CD8-positive, alpha-beta memory T cell (primary cell): ENCODE measurements at places on chromosomes 4 and X. TPM values are rescaled to one million over a fixed set of nuclear protein-coding genes. Genes with fewer than 3 reads are reported as not detected.

GRCh38 chrX:39811376-39811775 is 286.4 kb downstream of the BCOR start:
- no peak overlapping the region for H3K27ac ChIP-seq
- H3K36me3 ChIP-seq = no peaks in the 10 kb centered on the region
- H3K27me3 ChIP-seq = no peaks in the 10 kb centered on the region
- no peak for DNase-seq

- no peak for DNase-seq
- no peaks in the 10 kb centered on the region for H3K4me1 ChIP-seq
- no peaks in the 10 kb centered on the region for H3K27me3 ChIP-seq
- no peaks in the 10 kb centered on the region for H3K36me3 ChIP-seq
- no peak overlapping the region for H3K4me3 ChIP-seq
These were observed 655.0 kb upstream of the LCORL start for GRCh38 chr4:18676526-18676915.

DNA sequence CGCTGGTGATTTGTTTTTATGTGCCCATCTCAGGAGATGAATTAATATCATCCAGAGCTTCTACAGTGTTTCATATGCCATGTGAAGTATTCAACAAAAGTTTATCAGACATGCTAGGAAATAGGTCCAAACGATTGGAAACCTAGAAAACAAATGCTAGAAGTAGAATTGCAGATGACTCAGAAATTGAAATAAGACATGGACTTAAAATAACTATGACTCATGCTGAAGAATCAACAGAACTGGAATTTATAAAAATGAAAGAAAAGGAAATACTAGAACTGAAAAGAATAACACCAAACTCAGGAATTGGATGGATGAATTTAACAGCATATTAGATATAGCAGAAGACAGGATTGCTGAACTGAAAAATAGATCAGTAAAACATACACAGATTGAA is 172.7 kb upstream of the GIMD1 start:
- no peaks in the 10 kb centered on the region for H3K27me3 ChIP-seq
- H3K27ac ChIP-seq = no peak overlapping the region
- H3K4me1 ChIP-seq = no peaks in the 10 kb centered on the region
- DNase-seq = no peak
- no peaks in the 10 kb centered on the region for H3K36me3 ChIP-seq

GRCh38 chr4:82644734-82645126 is 82.9 kb upstream of the TMEM150C start:
- no peak overlapping the region for H3K27ac ChIP-seq
- no peaks in the 10 kb centered on the region for H3K4me1 ChIP-seq
- H3K27me3 ChIP-seq = no peaks in the 10 kb centered on the region

GRCh38 chr4:108529984-108530905 is 90.1 kb upstream of the RPL34 start:
- no peak for DNase-seq
- H3K4me1 ChIP-seq = peaks cover 73% of the 10 kb centered on the region
- no peak overlapping the region for H3K27ac ChIP-seq
- no peaks in the 10 kb centered on the region for H3K36me3 ChIP-seq
- no peak overlapping the region for H3K4me3 ChIP-seq

- no peak overlapping the region for H3K27ac ChIP-seq
- no peak for DNase-seq
- no peak overlapping the region for H3K4me3 ChIP-seq
- H3K36me3 ChIP-seq = no peaks in the 10 kb centered on the region
- no peaks in the 10 kb centered on the region for H3K27me3 ChIP-seq
These were observed 28.2 kb downstream of the PNMA6E start for GRCh38 chrX:153372949-153373348.

- DNase-seq = no peak
- H3K4me3 ChIP-seq = no peak overlapping the region
- no peaks in the 10 kb centered on the region for H3K36me3 ChIP-seq
These were observed 342.8 kb downstream of the RAPGEF2 start for GRCh38 chr4:159445692-159446091.

DNA sequence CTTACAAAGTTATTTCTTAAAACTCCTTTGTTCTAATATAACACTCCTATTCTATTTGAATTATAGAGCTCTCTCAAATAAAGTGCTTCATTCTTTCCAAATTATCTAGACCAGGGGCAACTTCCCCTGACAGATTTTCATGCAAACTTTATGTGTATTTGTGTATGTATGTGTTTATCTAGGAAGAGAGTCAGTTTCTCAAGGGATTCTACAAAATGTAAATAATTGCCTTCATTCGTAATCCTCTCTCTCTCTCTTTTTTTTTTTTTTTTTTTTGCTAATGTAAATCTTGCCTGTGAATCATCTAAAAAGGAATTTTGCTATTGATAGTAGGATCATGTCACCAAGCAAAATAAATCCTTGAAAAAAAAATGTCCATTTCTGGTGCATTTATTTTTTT is 38.9 kb upstream of the RBPJ start:
- H3K27ac ChIP-seq = no peak overlapping the region
- no peak overlapping the region for H3K4me3 ChIP-seq
- H3K27me3 ChIP-seq = no peaks in the 10 kb centered on the region
- DNase-seq = no peak
- no peaks in the 10 kb centered on the region for H3K4me1 ChIP-seq

- H3K4me3 ChIP-seq = no peak overlapping the region
- H3K27ac ChIP-seq = no peak overlapping the region
- DNase-seq = no peak
- H3K4me1 ChIP-seq = no peaks in the 10 kb centered on the region
- H3K27me3 ChIP-seq = no peaks in the 10 kb centered on the region
These were observed 180.7 kb upstream of the PGRMC2 start for GRCh38 chr4:128468123-128468989.

DNA sequence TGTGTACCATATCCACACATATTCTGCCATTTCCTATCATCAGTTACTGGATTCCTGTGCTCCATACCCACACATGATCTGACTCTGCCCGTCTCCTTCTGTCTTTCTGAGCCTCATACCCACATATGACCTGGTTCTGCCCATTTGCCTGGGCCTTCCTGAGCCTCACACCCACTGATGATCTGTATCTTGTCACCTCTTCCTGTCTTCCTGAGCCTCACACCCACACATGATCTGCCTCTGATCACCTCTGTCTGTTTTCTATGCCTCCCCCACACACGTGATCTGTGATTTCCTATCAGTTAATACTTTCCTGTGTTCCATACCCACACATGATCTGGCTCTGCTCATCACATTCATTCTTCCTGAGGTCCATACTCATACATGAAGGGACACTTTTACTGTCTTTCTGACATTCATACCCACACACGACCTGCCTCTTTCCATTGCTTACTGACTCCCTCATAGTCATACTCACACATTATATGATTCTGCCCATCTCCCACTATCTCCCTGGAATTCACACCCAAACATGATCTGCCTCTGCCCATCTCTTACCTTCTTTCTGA is 32.5 kb downstream of the SCML1 start:
- peaks cover 47% of the 10 kb centered on the region for H3K4me1 ChIP-seq
- no peaks in the 10 kb centered on the region for H3K36me3 ChIP-seq
- H3K27ac ChIP-seq = no peak overlapping the region
- DNase-seq = no peak

- H3K4me1 ChIP-seq = no peaks in the 10 kb centered on the region
- no peaks in the 10 kb centered on the region for H3K27me3 ChIP-seq
- H3K36me3 ChIP-seq = no peaks in the 10 kb centered on the region
These were observed 5.3 kb upstream of the OTC start for GRCh38 chrX:38347136-38347535.

Gene PPARGC1A
- not detected for total RNA-seq

GRCh38 chr4:182748283-182748682 is 168.9 kb downstream of the DCTD start:
- DNase-seq = no peak
- H3K27ac ChIP-seq = no peak overlapping the region
- no peaks in the 10 kb centered on the region for H3K4me1 ChIP-seq
- no peak overlapping the region for H3K4me3 ChIP-seq

- no peaks in the 10 kb centered on the region for H3K4me1 ChIP-seq
- H3K27ac ChIP-seq = no peak overlapping the region
- H3K36me3 ChIP-seq = no peaks in the 10 kb centered on the region
- H3K4me3 ChIP-seq = no peak overlapping the region
- DNase-seq = no peak
- no peaks in the 10 kb centered on the region for H3K27me3 ChIP-seq
These were observed 66.6 kb downstream of the ATP10D start for GRCh38 chr4:47551682-47552081.

GRCh38 chr4:142034101-142034500 is 397.7 kb downstream of the IL15 start:
- no peak overlapping the region for H3K4me3 ChIP-seq
- H3K4me1 ChIP-seq = no peaks in the 10 kb centered on the region
- no peak for DNase-seq
- no peak overlapping the region for H3K27ac ChIP-seq
- no peaks in the 10 kb centered on the region for H3K36me3 ChIP-seq

DNA sequence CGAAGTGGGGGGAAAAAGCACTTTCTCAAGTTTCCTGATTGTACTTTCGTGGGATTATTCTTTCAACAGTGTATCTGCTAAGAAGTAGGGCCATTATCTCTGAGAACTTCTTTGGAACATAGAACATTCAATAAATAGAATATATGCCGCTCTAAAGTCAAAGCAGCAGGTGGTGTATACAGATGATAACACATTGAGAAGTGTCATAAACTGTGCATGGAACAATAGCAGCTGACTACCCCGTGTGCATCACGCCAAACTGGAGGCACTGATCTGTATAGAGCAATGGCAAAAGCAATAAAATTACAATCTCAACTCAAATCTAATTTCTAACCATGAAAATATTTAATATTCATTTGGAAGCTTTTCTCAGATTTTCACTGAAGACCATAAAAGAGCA is 175.3 kb downstream of the DCTD start:
- H3K27me3 ChIP-seq = no peaks in the 10 kb centered on the region
- H3K4me1 ChIP-seq = no peaks in the 10 kb centered on the region
- no peak overlapping the region for H3K27ac ChIP-seq
- H3K36me3 ChIP-seq = no peaks in the 10 kb centered on the region
- no peak overlapping the region for H3K4me3 ChIP-seq

Gene PSAPL1
- not detected for total RNA-seq

Gene SPANXD
- total RNA-seq = not detected

Gene CDS1
- total RNA-seq = 0.44 TPM

DNA sequence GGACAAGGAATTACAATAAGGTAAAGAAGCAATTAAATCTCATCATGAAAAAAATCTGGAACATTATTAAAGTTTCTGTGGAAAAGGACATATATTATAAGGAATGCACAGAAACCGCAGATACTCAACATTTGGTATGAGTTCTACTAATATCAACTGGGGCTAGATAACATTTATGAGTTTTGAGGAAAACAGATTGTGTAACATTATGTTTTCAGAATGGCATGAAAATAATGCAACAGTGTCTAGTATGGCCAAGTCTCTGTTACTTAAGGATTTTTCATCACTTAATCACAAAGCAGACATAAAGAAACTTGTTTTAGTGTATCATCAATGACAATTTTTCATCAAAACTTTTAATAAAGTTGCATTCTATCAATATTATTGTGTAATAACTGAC is 785.0 kb downstream of the GLUD2 start:
- no peak overlapping the region for H3K4me3 ChIP-seq
- H3K36me3 ChIP-seq = no peaks in the 10 kb centered on the region
- no peaks in the 10 kb centered on the region for H3K4me1 ChIP-seq
- no peak for DNase-seq
- no peak overlapping the region for H3K27ac ChIP-seq
- H3K27me3 ChIP-seq = no peaks in the 10 kb centered on the region

DNA sequence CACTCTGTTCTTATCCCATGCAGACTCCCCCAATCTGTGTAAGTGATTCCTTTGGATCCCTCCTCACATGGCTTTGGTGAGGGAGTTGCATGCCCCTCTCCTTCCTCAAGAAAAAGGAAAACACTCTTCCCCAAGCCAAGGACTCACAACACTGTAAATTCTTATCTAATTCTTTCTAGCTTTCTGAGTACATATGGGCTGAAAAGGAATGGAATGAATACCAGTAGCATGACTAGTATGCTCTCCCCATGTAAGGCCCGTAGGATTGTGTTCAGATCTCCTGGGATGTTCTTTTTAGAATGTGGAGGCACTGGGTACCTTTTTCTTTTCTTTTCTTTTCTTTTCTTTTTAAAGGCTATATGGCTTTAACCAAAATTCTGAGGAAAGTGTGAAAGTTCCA is 17.0 kb upstream of the MAGED1 start:
- H3K4me1 ChIP-seq = no peaks in the 10 kb centered on the region
- no peak overlapping the region for H3K4me3 ChIP-seq
- no peak for DNase-seq
- no peak overlapping the region for H3K27ac ChIP-seq
- no peaks in the 10 kb centered on the region for H3K36me3 ChIP-seq

GRCh38 chr4:138870737-138871554 is 144.6 kb upstream of the NOCT start:
- peaks cover 4% of the 10 kb centered on the region for H3K4me1 ChIP-seq
- no peak overlapping the region for H3K4me3 ChIP-seq
- DNase-seq = peak; percentile 29
- no peaks in the 10 kb centered on the region for H3K36me3 ChIP-seq

Gene ATP1B4
- total RNA-seq = not detected

Gene ITIH6
- total RNA-seq = not detected

Gene ETDB
- not detected for total RNA-seq

Gene RGN
- not detected for total RNA-seq

- no peak for DNase-seq
- H3K36me3 ChIP-seq = no peaks in the 10 kb centered on the region
- H3K27me3 ChIP-seq = no peaks in the 10 kb centered on the region
- no peak overlapping the region for H3K4me3 ChIP-seq
- no peak overlapping the region for H3K27ac ChIP-seq
These were observed 95.7 kb upstream of the MAOA start for GRCh38 chrX:43560247-43560946.

GRCh38 chr4:114691865-114692264 is 93.3 kb downstream of the UGT8 start:
- no peaks in the 10 kb centered on the region for H3K4me1 ChIP-seq
- no peak overlapping the region for H3K4me3 ChIP-seq
- no peaks in the 10 kb centered on the region for H3K36me3 ChIP-seq
- H3K27ac ChIP-seq = no peak overlapping the region
- no peaks in the 10 kb centered on the region for H3K27me3 ChIP-seq

Gene TLR7
- total RNA-seq = not detected

GRCh38 chrX:114712466-114712865 is 128.6 kb downstream of the HTR2C start:
- H3K36me3 ChIP-seq = no peaks in the 10 kb centered on the region
- no peak for DNase-seq
- H3K4me1 ChIP-seq = no peaks in the 10 kb centered on the region
